ENCODE measurements at places on chromosomes 11 and 22. TPM values are rescaled to one million over a fixed set of nuclear protein-coding genes. Genes with fewer than 3 reads are reported as not detected.

GGTLC3 gene
- total RNA-seq, result not detected

GLYATL2 gene
- total RNA-seq, result not detected

SAA2 gene
- 5.1 TPM for total RNA-seq

POU2AF2 gene
- total RNA-seq, result not detected

NAALAD2 gene
- total RNA-seq, result 13.9 TPM

- DNase-seq, result no peak
Observed at GRCh38 chr11:113114705-113115027, 153.4 kb downstream of the NCAM1 start.

DNA sequence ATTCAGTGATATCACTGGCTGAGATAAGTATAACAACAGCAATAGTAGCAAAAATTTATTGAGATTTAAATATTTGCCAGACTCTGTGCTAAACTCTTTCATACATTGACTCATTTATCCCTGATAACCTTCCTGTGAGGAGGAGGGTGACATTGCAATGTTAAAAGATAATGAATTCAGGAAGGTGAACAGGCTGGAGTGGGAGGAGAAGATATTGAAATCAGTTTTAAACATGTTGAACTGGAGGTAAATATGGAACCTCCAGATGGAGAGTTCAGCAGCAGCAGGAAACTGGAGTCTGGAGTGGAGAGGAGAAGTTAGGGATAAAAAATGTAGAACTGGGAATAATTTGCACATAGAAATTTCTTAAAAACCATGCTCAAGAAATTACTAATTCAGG lies 142.0 kb upstream of the FAT3 start:
- no peak for DNase-seq

DNA sequence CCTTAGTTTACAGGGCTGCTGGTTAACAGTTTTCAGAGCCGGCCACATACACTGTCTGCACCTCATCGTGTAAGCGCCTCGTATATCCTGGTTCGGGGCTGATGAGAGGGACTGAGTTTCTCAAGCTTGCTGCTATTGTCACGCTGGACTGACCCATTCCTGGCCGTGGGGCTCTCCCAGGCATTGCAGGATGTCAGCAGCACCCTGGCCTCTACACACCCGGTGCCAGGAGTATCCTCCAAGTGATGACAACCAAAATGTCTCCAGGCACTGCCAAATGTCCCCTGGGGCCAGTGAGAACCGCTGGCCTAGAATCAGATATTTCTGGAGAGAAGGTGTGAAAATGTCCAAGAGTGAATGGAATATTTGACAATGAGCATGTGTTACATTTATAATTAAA lies 82.8 kb downstream of the ST3GAL4 start:
- DNase-seq, result no peak

- no peak for DNase-seq
Observed at GRCh38 chr22:27278946-27279345, 522.6 kb downstream of the MN1 start.

DNA sequence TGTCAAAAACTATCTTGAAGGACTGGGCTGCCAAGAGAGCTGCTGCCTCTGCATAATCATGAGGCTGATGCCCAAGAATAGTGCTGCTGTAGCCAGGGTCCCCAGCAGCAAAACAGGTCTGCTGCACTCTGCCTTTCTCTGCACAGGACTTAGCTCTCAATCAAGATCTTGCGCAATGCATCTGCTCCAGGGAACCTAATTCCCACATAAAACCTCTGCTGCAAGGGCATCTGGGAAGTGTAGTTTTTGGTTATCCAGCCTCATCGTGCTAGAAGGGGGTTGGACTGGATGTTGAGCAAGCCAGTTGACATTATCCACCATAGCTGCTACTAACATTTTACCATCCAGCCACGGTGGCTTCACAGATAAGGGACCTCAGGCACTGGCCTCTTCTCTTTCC lies 192.7 kb downstream of the C11orf91 start:
- peak; percentile 9 for DNase-seq

GRCh38 chr11:63913866-63914830 lies 2.8 kb downstream of the RCOR2 start:
- DNase-seq, result no peak

DNA sequence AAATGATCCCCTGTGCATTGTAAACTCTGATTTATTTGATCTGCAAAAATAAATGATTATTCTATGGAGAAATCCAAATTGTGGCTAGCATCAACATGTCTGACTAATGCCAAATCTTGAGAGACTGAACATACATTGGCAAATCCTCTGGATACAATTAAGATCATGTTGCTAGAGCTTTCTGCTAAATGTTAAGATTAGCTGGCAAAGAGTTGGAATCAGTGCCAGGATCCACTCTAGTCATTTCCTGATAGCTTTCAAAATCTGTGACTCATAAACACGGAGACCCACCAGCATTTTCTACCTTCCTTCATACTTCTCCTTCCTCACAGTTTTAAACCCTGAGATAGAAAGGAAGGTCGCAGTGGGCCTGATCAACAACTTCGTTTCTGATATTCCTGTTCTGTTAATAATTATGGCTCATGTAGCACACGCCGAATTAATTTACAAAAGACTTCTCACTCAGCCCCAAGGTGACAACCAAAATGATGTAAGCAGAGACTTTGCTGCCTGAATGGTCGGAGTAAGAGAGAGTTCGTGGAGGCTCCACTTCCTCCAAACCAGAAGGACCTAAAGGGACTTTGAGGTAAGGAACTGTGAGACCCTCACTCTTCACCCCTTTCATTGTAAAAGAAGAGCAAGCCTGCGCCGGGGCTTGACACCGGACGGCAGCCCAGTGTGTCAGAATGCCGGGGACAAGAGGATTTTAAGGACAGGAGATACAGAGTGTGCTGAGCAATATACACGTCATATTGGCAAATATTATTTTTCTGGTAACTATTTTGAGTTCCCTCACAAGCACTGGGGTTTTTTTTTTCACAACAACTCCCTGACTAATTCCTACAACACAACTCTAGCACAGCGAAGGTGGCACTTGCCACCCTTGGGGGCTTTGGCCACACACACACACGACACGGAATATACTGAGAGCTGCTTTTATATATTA lies 42.0 kb downstream of the SERPINH1 start:
- DNase-seq, result no peak

Measured in adrenal gland (tissue), 19 donors.